Stimulated activated CD4-positive, alpha-beta T cell treated with anti-CD3 and anti-CD28 coated beads, Interleukin-4, amount 100 ng/mL, for 24 hours (primary cell): ENCODE measurements at places on chromosomes 3 and 15.

DNA sequence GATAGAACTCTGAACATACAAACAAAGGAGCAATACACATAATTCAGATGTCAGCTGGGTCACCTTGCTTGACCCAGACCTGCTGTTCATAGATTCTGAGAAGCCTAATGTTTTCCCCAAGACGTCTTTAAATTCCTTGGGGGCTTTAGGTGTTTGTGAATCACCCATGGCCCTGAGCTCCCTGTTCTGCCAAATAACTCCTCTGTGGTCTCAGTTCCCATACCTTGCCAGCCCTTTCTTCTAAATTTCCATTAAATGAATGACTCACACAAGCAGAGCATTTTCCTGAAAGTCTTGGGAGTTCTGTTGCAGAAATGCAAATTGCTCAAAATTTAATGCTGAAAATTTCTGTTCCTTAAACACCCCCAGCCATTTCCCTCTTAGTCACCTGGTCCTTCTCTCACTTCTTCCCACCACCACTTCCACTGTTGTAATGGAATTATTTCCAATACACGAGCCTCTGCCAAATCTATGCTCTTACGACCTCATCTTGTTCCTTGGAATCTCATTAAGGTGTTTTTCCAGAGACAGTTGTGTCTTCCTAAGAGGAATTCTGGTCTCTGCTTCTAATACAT lies 33.4 kb upstream of the PSMD6 start:
- DNase-seq: no peak

DNA sequence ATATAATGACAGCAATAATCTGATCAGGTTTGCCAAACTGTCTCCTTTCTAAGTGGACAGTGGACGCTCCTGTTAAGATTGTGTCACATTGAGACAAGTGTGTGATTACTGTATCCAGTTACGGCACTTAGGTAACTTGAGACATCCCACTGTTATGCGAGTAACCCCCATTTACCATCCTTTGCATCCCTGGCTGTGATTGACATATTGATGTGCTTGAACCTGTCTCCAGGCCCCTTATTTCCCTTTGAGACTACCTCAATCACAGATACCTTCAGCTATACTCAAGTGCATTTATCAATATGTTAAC lies 785.2 kb downstream of the NR2F2 start:
- no peak for DNase-seq

- no peak for DNase-seq
Measured at GRCh38 chr15:89502867-89503595, 6.6 kb upstream of the RHCG start.

- DNase-seq: no peak
Measured at GRCh38 chr15:36407647-36408046, 171.8 kb upstream of the CDIN1 start.

DNA sequence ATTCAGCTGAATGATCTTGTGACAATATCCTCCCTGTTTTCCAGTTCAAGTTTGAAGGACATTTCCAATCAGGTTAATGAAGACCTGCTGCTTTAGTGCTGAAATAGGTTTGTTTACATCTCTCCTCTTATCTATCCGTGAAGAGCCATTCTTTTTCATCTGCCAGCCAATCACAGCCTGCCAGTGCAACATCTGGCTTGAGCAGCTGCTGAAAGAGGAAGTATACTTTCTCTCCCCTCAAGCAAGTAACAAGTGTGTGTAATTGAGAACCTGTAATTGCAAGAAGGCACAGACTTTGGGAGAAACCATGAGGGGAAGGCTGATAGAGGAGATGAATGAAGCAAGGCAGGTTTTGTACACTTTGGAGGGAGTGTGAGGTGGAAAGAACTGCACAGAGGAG lies 404.3 kb downstream of the AGBL1 start:
- DNase-seq: no peak

DNA sequence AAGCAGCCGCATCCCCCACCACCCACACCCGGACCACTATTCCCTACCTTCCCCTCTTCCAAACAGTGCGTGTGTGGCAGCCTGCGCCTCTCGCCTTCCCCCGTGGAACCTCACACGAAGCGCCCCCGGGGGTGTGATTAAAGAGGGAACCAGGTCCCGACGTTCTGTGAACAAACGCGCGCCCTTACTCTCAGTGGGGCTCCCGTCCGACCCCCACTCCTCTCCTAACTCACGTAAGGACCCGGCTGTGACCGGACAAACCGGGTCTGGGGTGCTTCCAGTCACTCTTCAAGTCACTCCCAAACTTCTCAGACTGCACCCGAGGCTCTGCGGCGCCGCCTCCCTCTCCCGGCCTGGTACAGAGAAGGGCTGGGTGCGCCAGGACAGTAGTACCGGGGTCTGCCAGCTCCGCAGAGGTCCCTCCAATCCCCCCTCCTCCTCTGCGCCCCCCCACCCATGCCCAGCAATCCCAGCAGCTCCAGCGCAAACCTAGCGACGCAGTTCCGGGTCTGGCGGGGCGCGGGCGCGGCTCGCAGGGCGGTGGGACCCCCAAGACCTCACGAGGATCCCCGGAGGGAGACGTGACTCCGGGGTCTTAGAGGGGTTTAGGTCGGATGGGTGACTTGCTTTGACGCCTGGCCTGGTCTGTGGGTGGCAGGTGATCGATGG lies 574 bp downstream of the DUOXA1 start:
- DNase-seq: no peak

DNA sequence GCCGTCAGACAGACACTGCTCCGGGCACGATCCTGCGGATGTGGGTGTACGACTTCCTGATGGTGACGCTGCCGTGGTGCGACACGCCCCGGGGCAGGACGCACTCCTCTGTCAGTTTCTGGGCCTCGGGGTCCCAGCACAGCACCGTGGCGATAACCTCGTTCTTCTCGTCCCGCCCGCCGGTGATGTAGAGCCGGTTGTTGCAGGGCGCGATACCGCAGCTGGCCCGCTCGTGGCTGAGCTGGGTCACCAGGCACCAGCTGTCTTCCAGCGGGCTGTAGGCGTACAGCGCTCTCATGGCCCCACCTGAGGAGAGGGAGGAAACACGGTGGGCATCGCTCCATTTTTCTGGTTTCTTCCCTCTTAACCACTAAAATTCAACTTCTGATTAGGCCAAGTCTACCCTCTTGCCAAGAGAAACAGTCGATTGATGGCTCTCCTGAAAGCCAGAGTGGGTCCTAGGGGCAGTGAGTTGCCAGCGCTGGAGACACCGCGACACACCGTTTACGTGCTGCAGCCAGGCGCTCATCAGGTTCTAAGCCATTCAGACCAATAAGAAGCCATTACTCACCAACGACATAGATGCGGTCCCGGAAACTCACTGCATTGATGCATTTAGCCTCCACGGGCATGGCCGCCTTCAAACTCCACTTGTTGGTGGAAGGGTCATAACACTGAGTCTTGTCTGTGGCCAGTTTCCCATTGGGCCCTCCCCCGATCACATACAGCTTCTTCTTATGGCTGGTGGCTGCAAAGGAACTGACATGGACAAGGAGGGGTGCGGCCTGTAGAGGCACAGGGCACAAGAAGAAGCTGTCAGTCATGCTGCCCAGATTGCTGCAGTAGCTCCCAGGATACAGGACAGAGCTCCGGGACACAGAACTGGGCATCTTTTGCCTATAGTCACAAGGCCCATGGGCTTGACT lies 63.3 kb downstream of the KLHL6 start:
- DNase-seq: no peak

DNA sequence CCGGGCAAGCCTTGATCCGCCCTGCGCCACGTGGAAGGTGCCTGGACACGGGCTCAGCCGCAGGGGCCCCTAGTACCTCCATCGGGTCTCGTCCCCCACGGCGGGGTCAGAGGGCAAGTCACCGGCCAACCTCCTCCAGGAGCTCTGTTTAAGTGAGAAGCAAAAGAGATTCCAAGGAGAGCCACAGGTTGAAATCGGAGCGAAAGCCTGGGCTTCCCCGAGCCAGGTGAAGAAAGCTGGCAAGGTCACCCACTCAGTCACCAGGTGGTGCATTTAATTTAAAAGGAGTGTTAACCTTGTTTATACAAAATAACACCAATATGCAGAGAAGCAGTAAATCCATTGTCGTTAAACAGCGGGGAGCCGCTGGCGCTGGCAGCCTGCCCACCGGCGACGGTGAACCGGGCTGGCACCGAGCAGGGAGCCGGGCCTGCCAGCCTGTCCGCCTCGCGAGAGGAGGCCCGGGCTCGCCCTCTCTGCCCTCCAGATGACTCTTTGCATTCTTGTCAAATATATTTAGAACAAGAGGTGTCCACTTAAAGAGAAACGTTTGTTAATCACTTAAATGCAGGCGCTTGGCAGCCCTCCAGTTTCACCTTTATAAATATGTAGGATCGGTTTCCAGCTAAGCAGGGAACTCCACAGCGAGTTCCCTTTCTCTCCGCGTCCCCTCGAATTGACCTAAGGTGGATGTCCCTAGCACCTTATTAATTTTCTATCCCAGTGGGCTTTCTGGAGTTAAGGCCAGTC lies 277.3 kb upstream of the NR2F2 start:
- no peak for DNase-seq

DNA sequence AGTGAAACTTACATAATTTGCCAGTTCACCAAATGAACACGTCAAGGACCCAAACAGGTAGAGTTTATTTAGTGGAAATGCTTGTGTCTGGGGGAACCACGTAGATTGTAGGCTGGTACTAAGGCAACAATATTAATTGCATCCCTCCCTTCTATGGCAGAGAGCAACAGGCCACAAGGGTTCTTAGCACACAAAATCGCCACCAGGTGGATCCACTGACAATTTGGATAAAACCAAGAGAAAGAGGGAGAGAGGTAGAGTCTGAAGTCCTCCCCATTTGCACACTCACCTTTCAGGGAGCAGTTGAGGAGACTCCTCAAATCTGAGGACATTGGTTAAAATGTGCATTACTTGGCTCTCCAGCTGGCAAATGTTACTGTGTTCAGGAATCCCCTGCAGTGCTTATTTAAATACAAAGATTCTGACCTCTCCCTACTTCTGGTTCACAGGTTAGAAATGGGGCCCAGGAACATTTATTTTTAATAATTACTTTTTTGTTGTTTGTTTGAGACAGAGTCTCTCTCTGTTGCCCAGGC lies 181.0 kb upstream of the FEZF2 start:
- DNase-seq: no peak

DNA sequence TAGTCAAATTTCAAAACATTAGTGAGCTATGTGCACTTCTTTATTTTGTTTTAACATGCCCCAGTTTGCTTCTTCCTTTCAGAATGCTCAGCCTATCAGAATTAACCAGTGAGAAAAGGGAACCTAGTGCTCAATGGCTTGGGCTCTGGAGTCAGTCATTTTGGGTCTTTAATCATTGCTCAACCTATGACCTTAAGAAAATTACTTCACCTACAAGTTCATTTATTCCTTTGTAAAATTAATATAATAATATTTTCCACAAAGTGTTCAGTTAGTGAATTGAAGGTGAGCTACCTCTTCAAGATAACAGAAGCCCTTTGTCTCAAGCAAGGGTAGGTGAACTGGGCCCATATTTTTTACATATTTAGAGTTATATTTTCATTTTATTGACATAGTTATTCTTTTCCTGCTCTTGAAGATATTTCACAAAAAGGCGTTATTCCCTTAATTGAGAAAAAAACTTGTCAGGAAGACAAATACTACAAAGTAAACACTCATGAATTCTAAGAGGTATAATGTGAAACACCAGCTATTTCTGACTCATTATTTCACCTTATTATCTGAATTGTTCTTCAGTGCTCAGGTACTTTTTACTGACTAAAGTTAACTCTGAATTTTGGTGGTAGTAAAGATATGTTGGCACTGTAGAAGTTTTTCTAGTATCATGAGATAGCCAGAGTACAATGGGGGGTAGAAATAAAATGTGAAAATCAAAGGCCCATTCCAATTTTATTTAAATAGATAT lies 415.5 kb downstream of the NAALADL2 start:
- DNase-seq: no peak

- DNase-seq: no peak
Measured at GRCh38 chr15:81091889-81092558, 42.0 kb upstream of the CFAP161 start.

DNA sequence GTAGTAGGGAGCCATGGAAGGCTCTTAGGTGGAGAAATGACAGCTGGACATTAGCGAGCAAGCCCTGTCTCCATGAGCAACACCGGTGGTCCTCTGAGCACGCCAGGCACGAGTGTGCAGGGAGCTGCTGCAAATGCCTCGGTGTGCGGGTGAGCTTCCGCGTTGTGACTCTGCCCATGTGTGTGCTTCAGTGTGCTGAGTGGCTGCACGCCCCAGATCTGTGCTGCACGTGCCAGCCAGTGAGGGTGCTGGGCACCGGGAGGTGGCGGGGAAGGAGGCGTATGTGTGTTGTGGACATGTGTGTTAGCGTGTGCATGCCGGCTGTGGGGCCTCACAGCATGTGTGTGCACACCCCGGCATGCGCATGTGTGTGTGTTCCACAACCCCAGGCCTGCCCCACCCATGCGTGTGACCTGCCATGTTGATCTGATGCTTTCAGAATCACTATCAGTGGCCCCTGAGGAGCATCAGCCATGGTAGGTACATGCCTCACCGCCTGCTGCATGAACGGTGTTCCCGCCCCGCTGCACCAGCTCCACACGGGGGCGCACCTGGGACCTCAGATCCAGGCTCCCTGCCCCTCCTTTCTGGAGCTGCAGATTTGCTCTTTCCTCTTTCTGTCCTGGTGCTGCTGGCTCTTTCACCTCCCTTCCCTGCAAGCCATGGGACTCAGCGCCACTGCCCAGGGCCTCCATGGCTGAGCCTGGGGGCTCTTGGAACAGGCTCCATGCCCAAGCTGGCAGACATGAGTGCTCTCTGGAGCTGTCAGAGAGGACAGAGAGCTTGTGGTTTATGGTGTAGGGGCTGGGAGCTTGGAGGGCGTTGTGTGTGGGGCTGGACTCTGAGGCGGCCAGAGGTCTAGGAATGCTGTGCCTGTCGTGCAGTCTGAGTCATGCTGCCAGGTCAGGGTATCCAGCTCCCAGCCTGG lies 169.4 kb downstream of the TBC1D2B start:
- DNase-seq: peak; percentile 48

DNA sequence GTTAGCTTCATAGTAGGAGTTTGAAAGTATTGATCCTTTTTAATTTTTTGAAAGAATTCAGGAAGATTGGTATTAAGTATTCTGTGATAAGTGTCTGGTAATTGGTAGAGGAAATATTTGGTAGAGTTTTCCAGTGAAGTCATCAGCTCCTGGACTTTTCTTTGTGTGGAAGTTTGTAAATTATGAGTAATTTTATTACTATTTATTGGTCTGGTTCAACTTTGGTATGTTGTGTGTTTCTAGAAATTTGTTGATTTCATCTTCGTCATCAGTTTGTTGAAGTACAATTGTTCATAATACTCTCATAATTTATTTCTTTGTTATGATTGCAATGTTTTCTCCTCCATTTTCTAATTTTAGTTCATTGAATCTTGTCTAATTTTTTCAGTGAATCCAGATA lies 832.0 kb downstream of the OTOL1 start:
- DNase-seq: no peak

DNA sequence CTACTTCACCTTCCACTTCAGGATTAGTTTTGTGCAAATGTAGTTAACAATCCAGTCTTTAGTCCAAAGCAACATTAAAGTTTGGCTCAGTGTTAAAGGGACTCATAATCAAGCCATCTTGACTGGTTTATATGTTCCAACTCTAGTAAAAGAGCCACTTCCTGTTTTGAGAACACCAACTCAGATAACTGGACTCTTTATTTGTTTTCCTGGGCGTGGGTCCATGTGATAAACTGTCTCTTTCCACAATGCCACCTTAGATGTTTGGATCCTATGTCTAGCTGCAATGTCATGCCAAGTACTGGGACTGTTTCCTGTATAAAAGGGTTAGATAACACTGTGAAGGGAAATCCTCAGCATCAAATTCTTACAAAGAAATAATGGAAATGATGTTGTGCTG lies 545.0 kb downstream of the PYDC2 start:
- DNase-seq: no peak

- no peak for DNase-seq
Measured at GRCh38 chr15:38048001-38048455, 113.6 kb downstream of the TMCO5A start.
